Endothelial cell (in vitro differentiated cells): ENCODE measurements at places on chromosomes 2 and 18. TPM values are rescaled to one million over a fixed set of nuclear protein-coding genes. Genes with fewer than 3 reads are reported as not detected.

DUSP19 gene
- 2.4 TPM for total RNA-seq

MAPK4 gene
- 0.21 TPM for total RNA-seq

ITGB6 gene
- total RNA-seq = not detected

GDF7 gene
- total RNA-seq = 11.2 TPM

HNMT gene
- total RNA-seq = 4.6 TPM

SLC4A5 gene
- total RNA-seq = 4.2 TPM
